Spleen (tissue), 13 donors: ENCODE measurements at places on chromosomes 12 and 14. TPM values are rescaled to one million over a fixed set of nuclear protein-coding genes. Genes with fewer than 3 reads are reported as not detected.

RALGAPA1 gene
- 60.0 TPM for total RNA-seq

SIRT4 gene
- total RNA-seq, result 1.1 TPM

PTHLH gene
- 2.9 TPM for total RNA-seq

VDR gene
- 10.5 TPM for total RNA-seq

PMCH gene
- total RNA-seq, result 2.4 TPM

OR6C4 gene
- total RNA-seq, result not detected

CD163L1 gene
- 61.2 TPM for total RNA-seq

BIN2 gene
- 72.6 TPM for total RNA-seq

NID2 gene
- 4.8 TPM for total RNA-seq

PPTC7 gene
- 24.1 TPM for total RNA-seq

TCTN2 gene
- 10.9 TPM for total RNA-seq

ARPC3 gene
- total RNA-seq, result 301 TPM

SERPINA10 gene
- total RNA-seq, result not detected

PTPN21 gene
- total RNA-seq, result 6.7 TPM

ARHGEF25 gene
- total RNA-seq, result 14.8 TPM

PLA2G1B gene
- 1.4 TPM for total RNA-seq

NANOG gene
- total RNA-seq, result 0.37 TPM

EXOC3L4 gene
- 13.2 TPM for total RNA-seq

ZNF705A gene
- total RNA-seq, result 0.19 TPM

PPM1H gene
- 1.2 TPM for total RNA-seq

POTEM gene
- total RNA-seq, result not detected

PRH2 gene
- not detected for total RNA-seq

RIN3 gene
- total RNA-seq, result 76.7 TPM

ITGB7 gene
- total RNA-seq, result 75.5 TPM

IL22 gene
- not detected for total RNA-seq

HOXC12 gene
- total RNA-seq, result not detected

LRCOL1 gene
- 0.83 TPM for total RNA-seq

RNFT2 gene
- total RNA-seq, result 3.8 TPM

ARF3 gene
- 89.5 TPM for total RNA-seq

HOXC11 gene
- not detected for total RNA-seq

SYT1 gene
- 2.8 TPM for total RNA-seq

KERA gene
- total RNA-seq, result not detected

PSMA6 gene
- 128 TPM for total RNA-seq

CLEC4D gene
- total RNA-seq, result 7.6 TPM

MYF5 gene
- not detected for total RNA-seq

SLC25A21 gene
- total RNA-seq, result 0.33 TPM

GARIN6 gene
- not detected for total RNA-seq

TESPA1 gene
- 16.7 TPM for total RNA-seq

ERBB3 gene
- 0.47 TPM for total RNA-seq

AICDA gene
- total RNA-seq, result 1.3 TPM

CLEC1B gene
- total RNA-seq, result 2.4 TPM

ING4 gene
- 50.0 TPM for total RNA-seq

AKAP5 gene
- 0.98 TPM for total RNA-seq

ARHGAP9 gene
- total RNA-seq, result 185 TPM

TSPAN19 gene
- 0.77 TPM for total RNA-seq

FAM186B gene
- total RNA-seq, result not detected

FAR2 gene
- 27.9 TPM for total RNA-seq

TMEM132D gene
- not detected for total RNA-seq

FAM90A1 gene
- total RNA-seq, result not detected

ZNF26 gene
- 18.1 TPM for total RNA-seq

NOVA1 gene
- total RNA-seq, result 2.6 TPM

PRMT5 gene
- total RNA-seq, result 31.1 TPM

RD3L gene
- not detected for total RNA-seq

ASB2 gene
- 14.5 TPM for total RNA-seq

CLEC4A gene
- 5.2 TPM for total RNA-seq

KRT8 gene
- 10.0 TPM for total RNA-seq

MRPS35 gene
- 40.8 TPM for total RNA-seq

FAM181A gene
- total RNA-seq, result not detected

AMIGO2 gene
- 14.5 TPM for total RNA-seq
